Endothelial cell (in vitro differentiated cells): ENCODE measurements at places on chromosomes 1 and 21. TPM values are rescaled to one million over a fixed set of nuclear protein-coding genes. Genes with fewer than 3 reads are reported as not detected.

GRCh38 chr1:156616463-156616862 is 2.8 kb upstream of the HAPLN2 start:
- DNase-seq: peak; percentile 36
- H3K4me3 ChIP-seq: no peak overlapping the region
- peaks cover 28% of the 10 kb centered on the region for H3K4me1 ChIP-seq
- H3K27ac ChIP-seq: no peak overlapping the region
- no peaks in the 10 kb centered on the region for H3K36me3 ChIP-seq

DNA sequence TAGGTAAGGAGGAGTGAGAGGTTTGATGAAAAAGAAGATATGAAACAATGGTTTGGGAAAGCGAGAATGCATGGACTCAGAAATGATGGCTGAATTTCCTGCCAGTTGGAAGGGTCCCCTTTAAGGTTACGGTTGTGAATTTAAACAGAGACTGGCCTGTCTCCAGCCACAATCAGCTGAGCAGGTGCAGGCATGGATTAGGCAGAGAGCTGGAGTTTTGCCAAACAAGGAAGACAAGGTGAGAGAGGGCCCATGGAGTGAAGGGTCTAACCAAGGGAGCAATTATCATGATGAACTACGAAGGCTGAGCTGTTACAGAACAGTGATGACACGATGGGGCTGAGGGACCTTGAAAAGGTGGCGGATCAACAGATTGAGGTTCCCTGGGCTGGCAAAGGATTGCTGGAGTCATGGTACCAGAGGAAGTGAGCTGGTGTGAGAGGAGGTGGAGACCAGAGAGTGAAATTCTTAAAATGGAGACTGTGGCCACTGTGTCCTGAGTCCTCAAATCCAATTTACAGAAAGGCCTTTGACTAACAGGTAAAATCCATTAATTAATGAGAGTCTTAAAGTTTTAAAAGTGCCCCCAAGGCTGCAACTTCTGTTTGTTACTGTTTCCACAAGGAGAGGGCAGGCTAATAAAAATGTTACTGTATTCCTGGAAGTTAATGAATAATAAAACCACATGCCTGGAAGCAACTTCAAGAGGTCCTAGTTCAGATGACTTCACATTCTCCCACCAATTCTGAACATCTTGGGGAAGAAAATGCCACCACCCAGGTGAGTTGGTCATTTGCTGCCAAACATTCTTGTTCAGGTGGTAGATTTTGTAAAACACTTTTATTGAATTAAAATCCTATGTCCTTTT is 41.5 kb downstream of the LHX9 start:
- no peaks in the 10 kb centered on the region for H3K36me3 ChIP-seq
- no peak overlapping the region for H3K4me3 ChIP-seq
- DNase-seq: no peak

GRCh38 chr1:4838231-4838630 is 183.8 kb downstream of the AJAP1 start:
- H3K27ac ChIP-seq: no peak overlapping the region
- no peak overlapping the region for H3K4me3 ChIP-seq
- no peak for DNase-seq
- no peaks in the 10 kb centered on the region for H3K36me3 ChIP-seq
- H3K27me3 ChIP-seq: no peaks in the 10 kb centered on the region

- no peak for DNase-seq
- H3K4me1 ChIP-seq: peaks cover 4% of the 10 kb centered on the region
- H3K4me3 ChIP-seq: no peak overlapping the region
- H3K36me3 ChIP-seq: no peaks in the 10 kb centered on the region
- H3K27me3 ChIP-seq: peaks cover 2% of the 10 kb centered on the region
These were observed 99.5 kb downstream of the RYR2 start for GRCh38 chr1:237141502-237141901.

- H3K27ac ChIP-seq: no peak overlapping the region
- DNase-seq: no peak
- H3K36me3 ChIP-seq: no peaks in the 10 kb centered on the region
- H3K27me3 ChIP-seq: peaks cover 2% of the 10 kb centered on the region
These were observed 206.4 kb upstream of the SGIP1 start for GRCh38 chr1:66327588-66327987.

GRCh38 chr21:42695697-42696380 is 42.4 kb downstream of the PDE9A start:
- no peak for DNase-seq
- H3K27ac ChIP-seq: no peak overlapping the region
- peaks cover 37% of the 10 kb centered on the region for H3K36me3 ChIP-seq
- no peaks in the 10 kb centered on the region for H3K27me3 ChIP-seq
- H3K4me3 ChIP-seq: no peak overlapping the region

- H3K36me3 ChIP-seq: no peaks in the 10 kb centered on the region
- no peak overlapping the region for H3K4me3 ChIP-seq
- no peak for DNase-seq
- H3K4me1 ChIP-seq: peaks cover 12% of the 10 kb centered on the region
These were observed 809.2 kb downstream of the USP25 start for GRCh38 chr21:16538936-16539440.

DNA sequence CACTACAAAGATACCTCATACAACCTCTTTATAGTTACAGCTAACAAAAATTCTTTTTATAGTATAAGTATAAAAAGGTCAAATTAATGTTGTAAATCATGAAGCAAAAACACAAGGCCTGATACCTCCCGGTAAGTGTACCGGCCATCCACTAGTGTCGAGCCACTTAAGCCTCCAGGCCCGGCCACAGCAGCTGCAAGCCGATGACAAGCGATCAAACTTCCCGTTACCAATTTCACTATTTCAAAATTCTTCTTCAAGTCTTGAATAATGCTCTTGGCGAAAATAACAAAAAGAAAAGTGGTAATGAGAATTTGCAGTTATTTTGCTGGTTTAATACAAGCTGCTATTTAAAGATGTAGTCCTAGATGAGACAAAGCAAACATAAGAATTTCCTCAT is 67.6 kb downstream of the USP24 start:
- H3K27ac ChIP-seq: no peak overlapping the region
- no peak for DNase-seq
- no peak overlapping the region for H3K4me3 ChIP-seq
- peaks cover 4% of the 10 kb centered on the region for H3K36me3 ChIP-seq
- no peaks in the 10 kb centered on the region for H3K27me3 ChIP-seq

DNA sequence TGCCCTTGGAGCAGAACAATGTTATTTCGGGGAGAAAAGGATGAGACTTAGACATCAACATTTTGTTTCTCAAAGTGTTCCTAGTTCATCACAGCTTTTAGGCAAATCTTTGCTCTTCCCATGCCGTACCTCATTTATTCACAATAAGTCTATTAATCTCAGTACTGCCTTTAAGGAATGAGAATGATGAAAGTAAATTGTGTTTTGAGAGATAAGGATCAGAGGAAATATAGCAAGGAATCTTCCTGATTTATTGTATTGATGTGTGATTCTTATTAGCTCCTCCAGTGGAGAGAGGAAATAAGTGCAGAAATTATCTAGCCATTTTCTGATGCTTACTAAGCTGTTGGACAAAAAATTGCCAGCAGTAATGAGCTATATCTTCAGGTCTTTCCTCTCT is 2.0 kb downstream of the POLR3C start:
- H3K27ac ChIP-seq: no peak overlapping the region
- H3K27me3 ChIP-seq: peaks cover 2% of the 10 kb centered on the region
- peaks cover 33% of the 10 kb centered on the region for H3K36me3 ChIP-seq

GRCh38 chr1:203425663-203425975 is 50.0 kb upstream of the PRELP start:
- peak overlapping the region; percentile 36 for H3K27ac ChIP-seq
- no peak for DNase-seq
- peaks cover 20% of the 10 kb centered on the region for H3K4me1 ChIP-seq
- no peaks in the 10 kb centered on the region for H3K36me3 ChIP-seq

DNA sequence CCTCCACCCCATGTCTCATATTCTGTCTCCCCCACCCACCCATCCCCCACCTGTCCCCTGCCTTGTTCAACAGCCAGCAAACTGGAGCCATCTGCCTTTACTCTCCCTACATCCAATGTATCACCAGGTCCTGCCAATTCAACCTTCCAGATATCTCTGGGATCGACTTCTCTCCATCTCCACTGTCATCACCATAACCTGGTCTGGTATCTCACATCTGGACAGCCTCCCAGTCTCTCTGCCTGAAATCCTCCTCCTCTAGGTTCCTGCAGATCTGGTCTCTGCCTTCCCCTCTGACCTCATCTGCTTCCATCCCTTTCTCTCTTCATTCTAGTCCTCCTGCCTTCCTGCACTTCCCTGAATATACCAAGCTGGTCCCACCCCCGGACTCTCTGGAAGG is 22.2 kb upstream of the CDCA8 start:
- DNase-seq: no peak
- no peak overlapping the region for H3K27ac ChIP-seq
- no peak overlapping the region for H3K4me3 ChIP-seq
- no peaks in the 10 kb centered on the region for H3K36me3 ChIP-seq
- H3K4me1 ChIP-seq: no peaks in the 10 kb centered on the region
- no peaks in the 10 kb centered on the region for H3K27me3 ChIP-seq

- peaks cover 13% of the 10 kb centered on the region for H3K36me3 ChIP-seq
- H3K27ac ChIP-seq: no peak overlapping the region
- peaks cover 17% of the 10 kb centered on the region for H3K27me3 ChIP-seq
- no peak for DNase-seq
- peaks cover 47% of the 10 kb centered on the region for H3K4me1 ChIP-seq
- H3K4me3 ChIP-seq: no peak overlapping the region
These were observed 92.1 kb upstream of the IPO9 start for GRCh38 chr1:201736707-201737320.

DNA sequence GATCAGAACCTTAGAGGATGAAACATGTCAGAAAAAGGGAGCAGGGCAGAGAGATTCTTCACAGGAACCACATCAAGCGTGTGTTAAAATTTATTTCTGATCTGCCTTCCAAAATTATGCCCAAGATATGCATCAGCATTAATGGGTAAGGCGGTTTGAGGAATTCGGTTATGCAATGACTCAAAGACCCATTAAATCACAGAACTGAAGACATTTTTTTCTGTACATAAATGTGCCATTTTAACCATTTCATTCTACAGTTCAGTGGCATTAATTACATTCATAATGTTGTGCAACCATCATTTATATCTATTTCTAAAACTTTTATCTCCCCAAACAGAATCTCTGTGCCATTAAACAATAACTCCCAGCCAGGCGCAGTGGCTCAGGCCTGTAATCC is 43.4 kb downstream of the CNST start:
- H3K27ac ChIP-seq: peak overlapping the region; percentile 89
- peaks cover 18% of the 10 kb centered on the region for H3K4me1 ChIP-seq
- H3K36me3 ChIP-seq: peaks cover 7% of the 10 kb centered on the region
- no peak for DNase-seq
- H3K27me3 ChIP-seq: peaks cover 9% of the 10 kb centered on the region

DNA sequence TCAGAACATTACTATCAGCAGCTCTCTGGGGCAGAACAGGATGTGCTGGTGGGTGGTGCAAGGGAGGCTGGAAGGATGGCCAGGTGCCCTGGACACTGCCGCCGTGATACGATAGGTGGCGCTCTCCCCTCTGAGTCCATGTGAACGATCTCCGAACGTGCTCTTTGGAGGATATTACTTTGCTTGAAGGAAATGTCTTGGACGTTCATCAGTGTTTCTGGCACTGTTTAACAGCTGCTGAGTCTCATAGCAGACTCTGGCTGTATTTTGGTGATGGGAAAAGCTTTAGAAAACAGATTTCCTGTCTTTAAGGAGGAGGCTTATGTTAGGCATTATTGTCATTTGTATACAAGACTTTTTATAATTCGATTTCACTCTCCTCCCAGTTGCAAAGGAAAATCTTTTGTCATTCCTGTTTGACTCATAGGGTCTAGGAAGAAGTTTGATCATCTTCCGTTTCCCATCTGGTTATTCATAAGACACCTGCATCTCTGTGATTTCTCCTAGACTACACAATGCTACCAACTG is 386.2 kb upstream of the ADGRL2 start:
- H3K27ac ChIP-seq: peak overlapping the region; percentile 26
- H3K27me3 ChIP-seq: peaks cover 2% of the 10 kb centered on the region
- peaks cover 11% of the 10 kb centered on the region for H3K4me1 ChIP-seq
- DNase-seq: peak; percentile 85
- H3K36me3 ChIP-seq: no peaks in the 10 kb centered on the region

GRCh38 chr1:186735463-186735862 is 55.2 kb upstream of the PTGS2 start:
- no peak overlapping the region for H3K4me3 ChIP-seq
- no peak overlapping the region for H3K27ac ChIP-seq
- H3K27me3 ChIP-seq: peaks cover 2% of the 10 kb centered on the region
- H3K36me3 ChIP-seq: no peaks in the 10 kb centered on the region
- DNase-seq: no peak

DNA sequence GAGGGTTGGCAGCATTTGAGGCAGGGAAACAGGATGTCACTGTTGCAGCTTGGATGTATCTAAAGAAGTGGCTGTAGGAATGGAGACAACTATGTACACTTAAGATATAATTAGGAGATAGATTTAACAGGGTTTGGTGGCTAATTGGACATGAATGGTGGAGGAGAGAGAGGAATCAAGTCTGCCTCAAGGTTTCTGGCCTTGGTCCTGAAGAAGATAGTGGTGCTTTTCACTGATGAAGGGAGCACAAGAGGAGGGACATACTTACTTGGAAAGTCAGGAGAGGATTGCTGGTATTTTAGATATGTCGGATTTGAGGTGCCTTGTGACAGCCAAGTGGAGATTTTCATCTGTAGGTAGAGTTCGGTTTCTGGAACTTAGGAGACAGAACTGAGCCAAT is 123.9 kb downstream of the ST6GALNAC3 start:
- H3K36me3 ChIP-seq: no peaks in the 10 kb centered on the region
- H3K27me3 ChIP-seq: peaks cover 1% of the 10 kb centered on the region
- no peak overlapping the region for H3K4me3 ChIP-seq
- H3K27ac ChIP-seq: no peak overlapping the region
- H3K4me1 ChIP-seq: no peaks in the 10 kb centered on the region

Gene TFF3
- total RNA-seq: not detected

Gene PTPN7
- 1.3 TPM for total RNA-seq

Gene GABPA
- total RNA-seq: 22.6 TPM

Gene SH2D5
- total RNA-seq: 0.26 TPM

Gene SLC19A2
- total RNA-seq: 6.1 TPM

Gene NBPF12
- 13.7 TPM for total RNA-seq
